ENCODE measurements at places on chromosomes 6 and 20. TPM values are rescaled to one million over a fixed set of nuclear protein-coding genes. Genes with fewer than 3 reads are reported as not detected.

- H3K27me3 ChIP-seq = no peaks in the 10 kb centered on the region
- no peak overlapping the region for H3K27ac ChIP-seq
- no peaks in the 10 kb centered on the region for H3K36me3 ChIP-seq
- no peak for DNase-seq
- H3K4me1 ChIP-seq = no peaks in the 10 kb centered on the region
Observed at GRCh38 chr20:12264711-12265110, 347.0 kb downstream of the BTBD3 start.

- H3K36me3 ChIP-seq = peaks cover 11% of the 10 kb centered on the region
- peak overlapping the region; percentile 1 for H3K4me3 ChIP-seq
- H3K27me3 ChIP-seq = no peaks in the 10 kb centered on the region
- peaks cover 87% of the 10 kb centered on the region for H3K4me1 ChIP-seq
- H3K27ac ChIP-seq = peak overlapping the region; percentile 54
Observed at GRCh38 chr20:58657262-58657661, 6.2 kb downstream of the STX16 start.

DNA sequence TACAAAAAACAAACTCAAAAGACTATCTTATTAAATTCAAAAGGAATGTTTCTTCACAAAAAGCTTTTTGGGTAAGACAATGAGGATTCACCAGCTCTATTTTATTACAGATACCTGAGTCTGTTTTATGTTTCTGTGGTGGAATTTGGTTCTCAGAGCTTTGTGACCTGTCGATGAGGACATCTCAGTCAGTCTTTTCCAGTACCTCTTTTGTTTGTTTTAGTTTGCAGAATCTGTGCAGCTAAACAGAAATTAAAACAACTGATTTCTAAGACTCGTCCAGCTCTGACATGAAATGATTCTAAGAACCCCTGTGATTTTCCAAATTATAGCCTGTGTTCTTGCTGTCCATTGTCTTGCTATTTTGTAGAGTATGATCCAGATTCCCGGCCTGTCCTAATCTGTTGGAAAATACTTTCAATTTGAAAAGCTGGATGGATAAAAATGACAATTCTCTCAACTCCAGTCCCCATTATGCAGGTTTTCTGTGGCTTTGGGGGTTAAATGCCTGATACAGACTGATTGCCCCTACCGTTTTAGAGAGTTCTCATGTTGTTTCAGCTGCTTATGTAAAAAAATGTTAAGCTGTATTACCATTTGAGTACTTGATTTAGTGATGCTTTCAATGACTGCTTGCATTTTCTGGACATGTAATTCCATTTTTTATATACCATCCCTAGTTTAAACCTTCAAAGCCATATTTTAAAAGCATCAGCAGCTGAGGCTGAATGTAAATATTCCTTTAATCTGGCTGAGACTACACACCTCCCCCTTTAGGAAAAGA, 94.2 kb upstream of the TAB2 start:
- H3K4me1 ChIP-seq = peaks cover 29% of the 10 kb centered on the region
- H3K27me3 ChIP-seq = no peaks in the 10 kb centered on the region
- no peak for DNase-seq
- no peak overlapping the region for H3K4me3 ChIP-seq
- H3K36me3 ChIP-seq = no peaks in the 10 kb centered on the region

DNA sequence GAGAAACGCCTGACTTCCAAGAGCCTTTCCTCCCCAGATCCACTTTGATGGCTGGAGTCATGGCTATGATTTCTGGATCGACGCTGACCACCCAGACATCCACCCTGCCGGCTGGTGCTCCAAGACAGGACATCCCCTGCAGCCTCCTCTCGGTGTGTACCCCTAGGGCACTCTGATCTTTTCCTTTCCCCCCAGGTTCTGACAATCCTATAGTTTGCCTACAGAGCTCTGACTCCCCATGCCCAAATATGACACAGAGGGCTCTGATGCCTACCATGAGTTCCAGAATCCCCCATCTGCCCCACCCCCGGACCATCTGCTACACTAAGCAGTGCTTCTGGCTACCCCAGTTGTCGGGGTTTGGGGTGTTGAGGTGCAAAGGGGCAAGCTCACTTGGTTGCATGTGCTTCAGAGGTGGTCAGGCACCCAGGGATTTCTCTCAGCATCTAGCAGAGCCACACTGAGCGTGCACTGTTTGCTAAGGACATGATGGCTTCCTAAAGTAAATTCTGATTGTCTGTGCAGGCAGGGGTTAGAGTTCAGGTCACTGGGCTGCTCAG, 24.0 kb upstream of the SGK2 start:
- no peak overlapping the region for H3K27ac ChIP-seq
- DNase-seq = no peak
- no peak overlapping the region for H3K4me3 ChIP-seq
- peaks cover 51% of the 10 kb centered on the region for H3K36me3 ChIP-seq

DNA sequence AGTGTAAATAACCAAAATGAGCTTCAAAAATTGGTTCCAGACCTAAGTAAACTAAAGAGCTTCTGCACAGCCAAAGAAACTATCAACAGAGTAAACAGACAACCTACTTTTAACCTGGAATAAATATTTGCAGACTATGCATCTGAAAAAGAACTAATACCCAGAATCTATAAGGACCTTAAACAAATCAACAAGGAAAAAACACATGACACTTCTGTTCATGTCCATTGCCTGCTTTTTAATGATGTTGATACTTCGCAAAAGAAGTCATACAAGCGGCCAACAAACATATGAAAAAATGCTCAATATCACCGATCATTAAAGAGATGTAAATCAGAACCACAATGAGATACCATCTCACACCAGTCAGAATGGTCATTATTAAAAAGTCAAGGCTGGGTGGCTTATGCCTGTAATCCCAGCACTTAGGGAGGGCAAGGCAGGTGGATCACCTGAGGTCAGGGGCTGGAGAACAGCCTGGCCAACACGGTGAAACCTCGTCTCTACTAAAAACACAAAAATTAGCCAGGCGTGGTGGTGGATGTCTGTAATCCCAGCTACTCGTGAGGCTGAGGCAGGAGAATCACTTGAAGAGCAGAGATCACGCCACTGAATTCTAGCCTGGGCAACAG, 42.5 kb upstream of the DST start:
- no peaks in the 10 kb centered on the region for H3K27me3 ChIP-seq
- no peak for DNase-seq
- peaks cover 30% of the 10 kb centered on the region for H3K4me1 ChIP-seq
- no peaks in the 10 kb centered on the region for H3K36me3 ChIP-seq
- no peak overlapping the region for H3K27ac ChIP-seq
- no peak overlapping the region for H3K4me3 ChIP-seq

GRCh38 chr20:50120935-50121693, 8.2 kb upstream of the UBE2V1 start:
- no peak overlapping the region for H3K4me3 ChIP-seq
- peaks cover 35% of the 10 kb centered on the region for H3K36me3 ChIP-seq
- H3K27me3 ChIP-seq = no peaks in the 10 kb centered on the region
- H3K27ac ChIP-seq = peak overlapping the region; percentile 17
- H3K4me1 ChIP-seq = peaks cover 11% of the 10 kb centered on the region
- no peak for DNase-seq

DNA sequence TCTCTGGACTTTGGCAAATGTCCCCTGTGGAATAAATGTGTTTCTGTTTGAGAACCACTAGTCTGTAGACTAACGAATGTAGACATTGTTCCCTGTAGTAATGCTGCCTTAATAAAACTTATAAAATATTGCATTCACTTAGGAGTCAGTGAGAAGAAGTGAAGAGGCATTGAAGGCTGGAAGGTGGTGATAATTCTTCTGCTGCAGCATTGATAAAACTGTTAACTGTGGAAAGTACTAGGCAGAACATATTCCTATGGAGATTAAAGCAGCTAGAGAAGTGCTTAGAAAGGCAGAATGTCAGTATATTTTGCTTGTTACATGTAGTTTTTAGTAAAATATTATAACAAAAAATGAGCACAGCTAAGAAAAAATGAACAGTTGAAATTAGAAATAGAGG, 4.8 kb downstream of the PGK2 start:
- no peaks in the 10 kb centered on the region for H3K4me1 ChIP-seq
- H3K36me3 ChIP-seq = no peaks in the 10 kb centered on the region
- no peaks in the 10 kb centered on the region for H3K27me3 ChIP-seq

DNA sequence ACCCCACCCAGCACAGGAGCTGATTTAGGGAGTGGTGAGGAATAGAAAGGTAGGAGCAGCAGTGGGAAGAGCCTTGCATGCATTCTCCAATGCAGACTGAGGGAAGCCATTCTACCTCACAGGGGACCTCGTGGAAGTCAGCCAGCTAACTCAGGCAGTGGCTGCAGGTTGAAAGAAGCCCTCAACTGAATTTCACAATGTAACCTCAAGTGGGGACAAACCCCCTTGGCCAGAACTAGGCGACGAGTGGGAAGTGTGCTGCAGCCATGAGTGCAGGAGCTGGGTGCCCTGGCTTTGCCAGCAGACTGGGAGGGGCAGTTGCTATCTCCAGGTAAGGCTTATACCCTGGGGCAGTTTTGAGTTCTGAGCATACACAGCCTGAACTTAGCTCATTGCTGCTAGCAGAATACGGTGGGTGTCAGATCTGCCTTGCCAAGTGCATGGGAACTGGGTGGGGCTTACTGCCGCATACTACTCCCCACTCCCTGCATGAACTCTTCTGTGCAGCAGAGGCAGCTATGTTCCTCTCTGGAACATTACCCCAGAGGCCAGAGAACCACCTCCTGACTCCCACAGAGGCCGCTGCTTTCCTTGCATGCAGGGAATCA, 126.5 kb downstream of the CDK19 start:
- no peak for DNase-seq
- H3K36me3 ChIP-seq = no peaks in the 10 kb centered on the region
- no peak overlapping the region for H3K27ac ChIP-seq
- no peaks in the 10 kb centered on the region for H3K27me3 ChIP-seq
- H3K4me3 ChIP-seq = no peak overlapping the region

- peak; percentile 64 for DNase-seq
- no peak overlapping the region for H3K4me3 ChIP-seq
- H3K27ac ChIP-seq = no peak overlapping the region
- peaks cover 72% of the 10 kb centered on the region for H3K36me3 ChIP-seq
- no peaks in the 10 kb centered on the region for H3K27me3 ChIP-seq
Observed at GRCh38 chr6:169763308-169763707, 11.9 kb downstream of the ERMARD start.

DNA sequence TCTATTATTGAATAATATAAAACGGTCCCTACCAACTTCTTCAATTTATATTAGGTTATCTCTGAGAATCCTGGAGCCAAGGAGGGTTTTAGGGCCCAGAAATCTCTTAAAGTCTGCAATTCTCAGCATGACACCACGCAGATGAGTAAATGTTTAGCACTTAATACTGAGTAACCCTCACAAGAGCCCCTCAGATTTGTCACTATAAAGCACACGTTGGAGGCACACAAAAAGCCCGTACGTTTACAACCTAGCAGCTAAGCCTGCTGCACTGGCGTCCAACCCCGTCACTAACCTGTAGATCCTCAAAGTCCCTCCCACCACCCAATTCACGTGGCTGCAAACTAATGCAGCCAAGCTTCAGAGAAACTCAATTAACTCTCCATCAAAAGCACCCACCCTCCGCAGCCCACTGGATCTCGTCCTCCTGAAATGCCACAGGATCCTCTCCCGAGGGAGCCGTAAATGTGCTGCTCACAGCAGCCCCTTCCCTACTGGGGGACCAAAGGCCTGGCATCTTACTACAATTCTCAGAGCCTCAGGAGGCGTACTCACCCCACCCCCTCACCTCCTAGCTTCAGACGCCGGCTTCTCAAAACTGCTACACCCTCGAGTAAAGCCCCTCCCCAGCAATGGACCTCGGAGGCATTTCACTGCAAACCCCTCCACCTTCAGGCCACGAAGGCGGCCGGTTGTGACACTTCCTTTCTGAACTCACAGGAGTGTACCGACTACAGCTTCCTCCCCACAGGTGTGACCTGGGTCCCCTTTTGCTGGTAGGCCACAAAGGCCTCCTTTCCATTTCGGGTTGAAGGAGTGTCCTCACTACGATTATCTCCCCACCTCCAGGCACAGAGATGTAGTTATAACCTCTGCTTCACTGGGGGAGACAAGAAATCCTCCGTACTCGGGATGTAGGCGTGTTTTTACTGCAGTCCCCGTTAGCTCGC, 909 bp downstream of the CPNE1 start:
- peak; percentile 90 for DNase-seq
- peaks cover 14% of the 10 kb centered on the region for H3K36me3 ChIP-seq
- peak overlapping the region; percentile 96 for H3K27ac ChIP-seq
- H3K27me3 ChIP-seq = no peaks in the 10 kb centered on the region
- H3K4me1 ChIP-seq = peaks cover 39% of the 10 kb centered on the region

DNA sequence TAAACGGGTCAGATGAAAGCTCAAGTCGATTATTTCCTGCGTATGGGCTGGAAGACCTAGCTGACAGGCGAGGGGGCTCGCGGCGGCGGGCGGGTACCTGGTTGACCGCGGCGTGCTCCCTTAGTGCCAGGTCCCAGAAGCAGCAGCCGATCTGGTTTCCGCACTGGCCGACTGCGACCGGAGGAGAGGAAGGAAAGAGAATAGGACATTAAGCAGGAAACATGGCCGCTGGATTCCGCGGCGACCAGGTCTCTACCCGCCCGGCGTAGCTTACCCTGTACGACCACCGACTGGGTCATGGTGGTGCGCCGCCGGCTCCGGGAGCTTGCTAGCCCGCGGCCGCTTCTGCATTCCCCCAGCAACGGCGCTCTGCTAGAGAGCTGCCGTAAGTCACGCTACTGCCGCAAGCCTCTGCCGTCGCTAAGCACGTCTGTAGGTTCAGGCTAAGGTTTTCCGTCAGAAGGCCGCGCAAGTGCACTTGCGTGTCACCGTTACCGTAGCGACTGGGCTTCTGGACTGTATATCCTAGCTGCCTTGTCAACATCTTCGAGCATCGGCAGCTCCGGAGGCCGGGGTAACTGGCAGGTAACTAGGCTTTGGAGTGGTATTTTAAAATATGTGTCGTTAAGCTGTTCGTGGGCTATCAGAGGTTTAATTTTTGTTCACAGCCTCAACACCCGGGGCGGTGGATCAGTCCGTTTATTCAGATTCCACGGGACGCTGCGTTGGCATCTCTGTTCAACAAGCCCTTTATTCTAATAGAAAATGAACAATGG, at the start of the genes FAM229B and TUBE1:
Gene FAM229B, plus strand, starts transcription at position 456 of the 776 bp plus-strand sequence. CDS start 11,693 bp downstream, outside the sequence.
Gene TUBE1, minus strand, starts transcription at position 347 of the 776 bp plus-strand sequence. Its CDS starts 48 bp downstream, at position 299.
- H3K4me3 ChIP-seq = peak within 1 kb of the TSS; percentile 89
- H3K36me3 ChIP-seq = no peaks in the 10 kb centered on the region
- H3K27ac ChIP-seq = peak within 1 kb of the TSS; percentile 84

DNA sequence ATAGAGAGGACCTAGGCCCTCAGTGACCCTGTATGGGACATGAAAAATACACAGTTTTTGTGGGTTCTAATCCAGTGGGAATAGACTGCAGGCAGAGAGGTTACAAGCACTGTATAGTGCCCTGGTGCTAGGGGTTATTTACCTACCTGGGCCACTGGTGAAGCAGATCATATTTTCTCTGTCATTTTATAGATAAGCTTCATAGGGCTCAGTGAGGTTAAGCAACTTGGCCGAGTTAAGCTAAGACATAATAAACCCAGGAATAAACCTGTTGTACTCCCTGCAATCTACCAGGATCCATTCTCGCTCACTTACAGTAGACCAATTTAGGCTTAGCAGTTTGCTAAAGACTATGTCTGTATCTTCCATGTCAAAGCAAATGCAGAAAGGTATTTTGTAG, 340.6 kb upstream of the KHDRBS2 start:
- H3K36me3 ChIP-seq = no peaks in the 10 kb centered on the region
- no peaks in the 10 kb centered on the region for H3K27me3 ChIP-seq

CD2AP gene
- total RNA-seq = 19.6 TPM

ITPA gene
- total RNA-seq = 30.0 TPM

FAXC gene
- 41.7 TPM for total RNA-seq

PTCHD4 gene
- 2.7 TPM for total RNA-seq
